ENCODE measurements at places on chromosomes 2 and 18.

DNA sequence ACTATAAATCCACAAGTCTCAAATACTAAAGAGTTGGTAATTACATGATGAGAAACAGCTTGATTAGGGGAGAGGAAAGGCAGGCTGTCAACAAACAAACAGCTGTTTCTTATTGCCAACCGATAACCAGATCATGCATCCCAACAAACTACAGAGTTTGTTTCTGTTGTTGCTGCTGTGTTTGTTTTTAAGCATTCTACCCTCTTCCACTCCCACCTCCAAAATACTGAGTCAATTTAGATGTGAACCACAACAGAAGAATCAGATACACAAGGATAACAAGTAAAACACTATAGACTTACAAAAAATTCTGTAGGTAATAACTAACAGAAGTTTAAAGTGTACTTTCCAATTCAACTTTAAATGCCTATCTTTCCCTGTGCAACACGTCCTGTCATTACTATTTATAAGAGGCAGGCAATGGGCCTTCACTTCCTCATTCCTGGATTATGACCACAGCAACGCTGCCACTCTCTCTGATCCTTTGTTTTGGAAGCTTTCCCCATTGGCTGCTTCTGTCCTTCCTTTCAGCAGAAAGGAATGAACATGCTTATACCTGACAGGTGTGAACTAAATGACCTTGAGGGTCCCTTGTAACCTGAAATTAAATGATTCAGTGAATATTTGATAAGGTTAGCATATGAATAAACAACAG, 152.0 kb downstream of the SRBD1 start:
- DNase-seq: no peak

- DNase-seq: no peak
Measured at GRCh38 chr2:85767803-85768665, 14.2 kb downstream of the ATOH8 start.

GRCh38 chr2:203646266-203646864, 60.1 kb upstream of the CD28 start:
- no peak for DNase-seq

DNA sequence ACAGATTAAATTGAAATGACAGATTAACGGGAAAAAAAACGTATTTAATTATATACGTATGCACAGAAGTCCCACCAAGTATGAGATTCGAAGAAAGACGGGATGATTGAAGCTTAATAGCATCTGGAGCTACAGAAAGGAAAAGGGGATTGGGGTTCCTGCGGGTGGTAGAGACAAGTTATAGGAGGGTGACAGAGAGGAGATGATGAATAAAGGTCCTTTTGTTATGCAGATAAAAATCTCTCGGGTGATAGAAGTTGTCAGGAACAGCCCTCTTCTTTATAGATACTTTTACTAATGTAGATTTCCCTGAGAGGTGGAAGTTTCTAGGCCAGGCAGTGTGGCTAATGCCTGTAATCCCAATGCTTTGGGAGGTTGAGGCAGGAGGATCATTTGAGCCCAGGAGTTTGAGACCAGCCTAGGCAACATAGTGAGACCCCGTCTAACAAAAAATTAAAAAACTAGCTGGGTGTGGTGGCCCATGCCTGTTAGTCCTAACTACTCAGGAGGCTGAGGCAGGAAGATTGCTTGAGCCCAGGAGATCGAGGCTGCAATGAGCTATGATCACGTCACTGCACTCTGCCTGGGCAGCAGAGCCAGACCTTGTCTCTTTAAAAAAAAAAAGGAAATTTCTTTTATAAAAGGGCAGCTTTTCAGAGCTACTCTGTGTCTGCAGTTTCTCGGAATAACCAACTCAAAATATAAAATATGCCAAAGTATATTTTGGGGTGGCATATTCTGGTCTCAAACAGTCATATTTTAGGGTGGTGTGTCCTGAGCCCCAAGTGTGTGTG, 113.0 kb downstream of the STPG4 start:
- DNase-seq: no peak

DNA sequence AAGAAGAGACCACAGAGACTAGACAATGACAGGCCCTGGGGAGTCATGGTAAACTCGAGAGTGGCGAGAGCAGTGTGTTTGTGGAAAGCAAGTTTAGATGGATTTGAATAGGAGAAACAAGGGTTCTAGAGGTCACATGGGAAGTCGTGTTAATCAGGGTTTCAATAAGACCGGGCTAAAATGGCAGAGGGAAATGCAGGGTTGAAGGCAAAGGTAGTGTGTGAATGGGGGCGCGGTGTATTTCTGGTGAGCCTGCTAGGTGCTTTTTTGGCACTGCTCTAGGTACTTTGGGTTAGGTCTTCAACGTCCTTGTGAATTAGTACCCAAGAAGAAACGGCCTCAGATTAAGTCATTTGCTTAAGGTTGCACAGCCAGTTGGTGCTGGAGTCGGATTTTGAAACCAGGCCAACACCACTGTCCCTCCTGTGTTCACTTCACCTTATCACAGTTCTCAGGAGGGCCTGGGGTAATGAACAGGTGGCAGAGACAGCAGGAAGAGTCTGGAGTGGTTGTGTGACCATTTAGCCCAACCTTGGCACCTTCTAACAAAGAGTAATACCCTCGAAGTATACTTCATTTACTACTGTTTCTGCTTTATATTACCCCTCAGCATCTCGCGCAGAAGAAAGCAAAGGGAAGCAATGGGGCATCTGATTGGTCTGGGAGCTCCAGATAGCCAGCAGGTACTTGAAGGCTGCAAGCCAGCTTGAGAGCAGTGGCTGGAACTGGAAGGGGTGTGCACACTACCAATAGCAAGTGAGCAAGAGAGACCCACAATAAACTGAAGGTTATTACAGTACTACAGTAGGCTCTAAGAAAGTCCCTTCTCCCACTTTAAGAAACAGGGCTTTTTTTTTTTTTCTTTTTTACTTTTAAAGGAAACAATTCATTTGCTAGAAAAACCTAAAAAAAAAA, 33.4 kb upstream of the GAREM2 start:
- DNase-seq: no peak

DNA sequence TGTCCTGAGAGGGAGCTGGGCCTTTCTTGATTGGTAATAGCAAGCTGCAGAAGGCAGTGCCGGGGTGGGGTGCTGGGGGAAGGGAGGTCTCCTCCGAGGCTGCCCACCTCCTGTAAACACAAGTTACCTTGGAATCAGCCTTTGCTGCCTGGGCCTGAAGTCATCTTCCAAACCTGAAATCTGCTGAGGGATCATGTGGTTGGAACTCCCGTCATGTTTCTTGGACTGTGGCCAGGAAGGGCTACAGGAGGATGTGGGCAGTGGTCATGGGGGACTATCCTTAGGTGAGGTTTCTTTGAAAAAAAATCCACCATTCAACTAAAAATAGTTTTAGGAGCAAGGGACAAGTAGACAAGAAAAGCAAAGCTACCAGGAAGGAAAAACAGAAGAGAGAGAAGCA, 74.2 kb downstream of the CDK15 start:
- DNase-seq: no peak

DNA sequence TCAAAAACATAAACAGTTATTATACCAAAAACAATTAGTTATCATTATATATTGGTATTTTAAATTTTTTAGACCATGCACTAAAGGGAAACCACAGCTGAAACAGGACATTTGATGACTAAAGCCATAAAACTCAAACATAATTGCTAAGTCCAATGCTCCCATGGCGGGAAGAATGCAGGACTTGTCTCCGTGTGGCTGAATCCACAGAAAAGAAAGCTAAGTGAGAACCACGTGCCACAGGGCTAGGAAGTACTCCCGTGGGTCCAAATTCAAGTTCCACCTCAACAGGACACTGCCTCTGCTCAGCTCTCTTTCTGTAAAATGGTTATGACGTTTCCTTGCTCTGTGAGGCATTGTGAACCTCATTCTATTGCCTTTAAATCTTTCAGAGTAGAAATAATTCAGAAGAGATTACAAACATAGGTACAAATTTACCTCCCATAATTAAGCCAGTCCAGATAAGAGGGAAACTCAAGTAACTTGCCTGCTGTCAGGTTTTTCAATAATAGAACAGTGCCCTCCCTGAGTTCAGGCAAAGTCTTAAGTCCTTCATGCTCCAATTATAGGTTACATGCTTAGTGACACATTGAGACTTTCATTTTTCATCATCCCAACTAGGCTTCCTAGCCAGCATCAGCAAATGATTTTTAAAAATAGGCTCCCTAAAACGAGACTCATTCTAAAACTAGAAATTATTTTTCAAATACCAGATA, 36.7 kb downstream of the FTCDNL1 start:
- DNase-seq: no peak

DNA sequence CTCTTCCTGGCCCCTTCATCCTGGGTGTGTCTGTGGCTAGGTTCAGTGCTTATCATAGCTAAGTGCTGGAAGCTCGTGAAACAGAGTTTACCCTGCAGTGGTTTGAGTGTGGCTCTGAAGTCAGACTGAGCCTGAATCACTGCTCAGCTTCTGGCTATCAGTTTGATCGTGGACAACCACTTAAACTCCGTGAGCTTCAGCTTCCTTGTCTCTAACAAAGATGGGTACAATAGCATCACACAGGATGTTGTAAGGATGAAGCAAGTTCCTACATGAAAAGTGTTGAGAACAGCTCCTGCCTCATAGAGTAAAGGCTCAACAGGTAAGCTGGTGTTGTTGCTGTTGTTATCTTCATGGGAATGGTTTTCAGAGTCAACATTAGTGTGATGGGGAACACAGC, 210.3 kb downstream of the CLIP4 start:
- no peak for DNase-seq

DNA sequence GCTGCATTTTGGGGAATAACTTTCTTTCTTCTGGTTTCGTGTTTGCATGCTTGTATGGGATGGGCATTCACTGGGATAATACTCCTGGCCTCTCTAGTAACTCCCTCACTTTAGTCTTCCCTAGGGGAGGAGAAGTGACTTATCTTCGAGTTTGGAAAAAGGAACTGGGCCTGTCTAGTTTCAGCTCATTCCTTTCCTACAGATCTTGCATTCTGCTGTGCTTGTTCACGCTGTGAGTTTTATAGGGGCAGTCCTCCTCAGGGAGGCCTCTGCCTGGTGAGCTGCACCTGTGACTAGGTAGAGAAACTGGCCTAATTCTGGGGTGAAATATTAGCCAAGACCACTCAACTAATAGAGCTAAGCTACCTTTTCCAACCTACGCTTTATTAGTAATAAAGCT, 50.9 kb downstream of the PHLPP1 start:
- DNase-seq: no peak

DNA sequence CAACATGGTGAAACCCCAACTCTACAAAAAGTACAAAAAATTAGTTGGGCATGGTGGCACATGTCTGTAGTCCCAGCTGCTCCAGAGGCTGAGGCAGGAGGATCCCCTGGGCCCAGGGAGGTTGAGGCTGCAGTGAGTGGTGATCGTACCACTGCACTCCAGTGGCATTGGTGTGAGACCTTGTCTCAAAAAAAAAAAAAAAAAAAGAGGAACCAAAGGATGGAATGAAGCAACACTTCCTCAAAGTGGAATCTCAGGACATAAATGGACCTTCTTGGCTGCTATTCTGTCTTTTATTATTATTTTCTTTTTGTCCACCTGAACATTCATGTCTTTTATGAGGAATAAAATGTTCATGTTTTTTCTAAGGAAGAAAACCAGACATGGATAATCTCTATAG, 13.7 kb downstream of the GEMIN6 start:
- DNase-seq: no peak
